ENCODE measurements at places on chromosomes 7 and 10.

DNA sequence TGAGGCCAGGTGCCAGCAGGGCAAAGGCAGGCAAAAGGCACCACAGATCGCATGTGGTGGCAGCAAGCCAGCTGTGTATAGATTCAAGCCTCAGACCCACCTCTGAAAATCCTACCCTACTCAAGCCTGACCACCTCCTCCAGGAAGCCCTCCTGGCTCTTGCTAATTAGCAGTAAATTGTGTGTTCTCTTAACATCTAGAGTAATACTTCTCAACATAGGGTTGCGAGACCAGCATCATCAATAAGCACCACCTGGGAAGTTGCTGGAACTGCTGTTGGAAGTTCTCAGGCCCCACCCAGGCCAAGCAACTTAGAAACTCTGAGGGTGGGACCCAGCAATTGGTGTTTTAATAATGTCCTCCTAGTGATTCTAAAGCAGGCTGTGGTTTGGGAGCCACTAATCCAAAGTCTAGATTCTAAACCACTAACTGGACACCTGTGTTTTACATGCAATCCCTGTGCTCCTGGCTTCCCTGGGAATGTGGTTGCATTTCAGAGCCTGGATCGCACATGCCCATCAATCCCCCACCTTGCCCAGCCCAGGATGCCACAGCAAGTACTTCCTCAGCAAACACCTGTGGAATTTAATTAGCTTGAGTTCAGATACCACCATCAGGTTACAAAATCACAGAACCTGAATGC lies 46.2 kb downstream of the KCNMA1 start:
- no peak for DNase-seq

DNA sequence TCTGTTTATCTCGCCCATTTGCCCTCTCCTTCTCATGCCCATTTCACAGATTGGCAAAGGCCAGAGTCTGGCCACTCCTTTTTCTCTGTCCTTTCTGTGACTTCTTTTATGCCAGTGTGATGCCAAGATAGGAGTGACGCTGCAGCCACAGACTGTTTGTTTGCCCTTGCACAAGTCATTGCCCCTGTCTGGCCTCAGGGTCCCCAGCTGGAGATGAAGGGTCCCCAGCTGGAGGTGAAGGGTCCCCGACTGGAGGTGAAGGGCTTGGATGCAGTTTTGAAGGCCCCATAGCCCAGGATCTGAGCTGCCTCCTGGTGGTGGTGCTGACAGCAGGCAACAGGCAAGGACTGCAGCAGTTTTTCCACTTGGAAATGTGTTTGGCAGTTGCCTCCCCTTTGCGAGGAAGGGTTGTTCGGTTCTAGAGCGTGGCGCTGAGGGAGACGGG lies 50.8 kb upstream of the SLC29A3 start:
- no peak for DNase-seq

GRCh38 chr10:29273478-29273877 lies 15.4 kb upstream of the LYZL1 start:
- DNase-seq: no peak

DNA sequence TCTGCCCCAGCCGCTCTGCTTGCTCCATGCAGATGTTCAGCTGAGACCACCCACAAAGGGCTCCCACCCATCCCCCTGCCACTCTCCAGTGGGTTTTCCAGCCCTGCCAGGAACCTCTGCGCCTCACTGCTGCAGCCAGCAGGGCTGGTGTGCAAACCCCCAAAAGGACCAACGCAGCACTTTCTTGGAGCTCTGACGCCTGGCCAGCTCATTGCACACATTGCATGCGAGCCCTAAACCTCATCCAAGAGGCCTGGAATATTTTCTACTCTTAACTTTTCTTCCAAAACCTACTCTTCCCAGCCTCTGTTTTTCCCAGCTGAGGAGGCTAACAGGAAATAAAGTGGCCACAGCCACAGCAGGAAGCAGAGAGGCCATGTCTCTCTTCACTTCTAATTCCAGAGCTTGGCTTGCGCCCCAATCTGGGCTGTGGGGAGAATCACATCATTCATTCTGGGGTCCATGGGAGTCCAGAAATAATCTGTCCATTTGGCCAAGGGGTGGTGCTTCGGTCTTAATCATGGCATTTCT lies 4.6 kb upstream of the FAM170B start:
- no peak for DNase-seq

DNA sequence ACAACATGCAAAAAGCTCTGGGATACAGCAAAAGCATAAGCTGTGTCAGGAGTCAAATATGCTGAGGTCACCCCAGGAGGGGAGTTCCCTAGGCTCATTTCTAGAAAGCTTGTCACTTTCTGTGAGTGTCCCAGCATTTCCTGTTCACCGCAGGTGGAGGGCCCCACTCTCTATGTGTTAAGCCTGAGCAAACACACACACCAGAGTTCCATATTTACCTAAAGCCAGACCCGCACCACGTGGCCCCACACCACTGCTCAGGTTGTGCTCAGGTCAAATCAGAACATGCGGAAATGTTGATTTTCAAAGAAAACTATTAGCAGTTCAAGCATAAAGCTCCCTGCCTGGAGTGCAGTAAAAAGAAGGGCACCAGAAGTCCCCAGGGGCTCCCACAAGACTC lies 259.6 kb upstream of the PPP2R2D start:
- DNase-seq: no peak

- DNase-seq: peak; percentile 48
Observed at GRCh38 chr7:30548845-30549244, 44.2 kb upstream of the GGCT start.

GRCh38 chr10:126889421-126889820 lies 15.8 kb upstream of the DOCK1 start:
- DNase-seq: no peak

- no peak for DNase-seq
Observed at GRCh38 chr7:74082770-74083116, 861 bp upstream of the LIMK1 start.

DNA sequence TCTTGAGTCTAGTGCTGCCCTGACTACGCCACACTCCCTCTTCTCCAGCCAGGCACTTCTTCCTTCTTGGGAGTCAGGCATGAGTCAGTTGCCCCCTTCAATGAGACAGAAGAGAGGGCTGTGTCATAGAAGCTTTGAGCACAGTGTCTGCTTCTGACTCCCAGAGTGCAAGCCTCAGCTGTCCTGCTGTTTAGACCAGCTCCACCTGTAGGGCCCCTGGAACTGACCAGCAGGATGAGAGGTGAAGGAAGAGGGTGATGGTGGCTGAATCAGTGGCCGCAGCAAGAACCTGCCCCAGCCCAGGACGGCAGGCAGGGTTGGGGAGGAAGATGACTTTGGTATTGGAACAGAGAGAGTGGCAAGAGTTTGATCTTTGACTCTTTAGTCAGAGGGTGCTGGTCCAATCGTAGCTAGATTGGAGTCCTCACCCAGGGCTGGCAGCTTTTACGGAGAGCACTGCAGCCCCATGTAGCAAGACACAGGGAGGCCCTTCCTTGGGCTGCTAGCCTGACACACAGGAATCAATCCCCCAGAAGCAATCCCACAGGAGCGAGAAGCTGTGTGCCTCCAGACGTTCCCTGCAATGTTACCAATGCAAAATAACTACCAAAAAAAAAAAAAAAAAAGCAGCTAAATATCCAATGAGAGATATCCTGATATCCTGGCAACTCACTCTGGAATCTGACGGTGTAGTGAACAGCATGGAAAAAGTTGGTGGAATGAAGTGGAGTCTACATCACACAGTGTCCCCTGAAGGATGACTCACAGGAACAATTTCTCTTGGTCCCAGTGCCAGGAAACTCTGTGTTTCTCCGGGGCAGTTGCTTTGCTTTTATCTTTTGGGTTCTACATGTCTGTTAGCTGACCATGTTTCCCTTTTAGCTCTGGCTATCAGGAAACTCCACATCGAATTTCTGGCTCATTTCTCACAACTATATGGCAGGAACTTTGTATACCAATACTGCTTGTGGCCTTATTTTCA lies 6.9 kb downstream of the C10orf62 start:
- DNase-seq: no peak

GRCh38 chr10:12583891-12584595 lies 234.7 kb downstream of the CAMK1D start:
- no peak for DNase-seq

GRCh38 chr7:122140918-122141317 lies 3.1 kb downstream of the AASS start:
- no peak for DNase-seq

- DNase-seq: no peak
Observed at GRCh38 chr7:144063710-144064109, 5.9 kb upstream of the OR2A25 start.

GRCh38 chr10:122267849-122268737 lies 3.0 kb upstream of the BTBD16 start:
- DNase-seq: peak; percentile 66

DNA sequence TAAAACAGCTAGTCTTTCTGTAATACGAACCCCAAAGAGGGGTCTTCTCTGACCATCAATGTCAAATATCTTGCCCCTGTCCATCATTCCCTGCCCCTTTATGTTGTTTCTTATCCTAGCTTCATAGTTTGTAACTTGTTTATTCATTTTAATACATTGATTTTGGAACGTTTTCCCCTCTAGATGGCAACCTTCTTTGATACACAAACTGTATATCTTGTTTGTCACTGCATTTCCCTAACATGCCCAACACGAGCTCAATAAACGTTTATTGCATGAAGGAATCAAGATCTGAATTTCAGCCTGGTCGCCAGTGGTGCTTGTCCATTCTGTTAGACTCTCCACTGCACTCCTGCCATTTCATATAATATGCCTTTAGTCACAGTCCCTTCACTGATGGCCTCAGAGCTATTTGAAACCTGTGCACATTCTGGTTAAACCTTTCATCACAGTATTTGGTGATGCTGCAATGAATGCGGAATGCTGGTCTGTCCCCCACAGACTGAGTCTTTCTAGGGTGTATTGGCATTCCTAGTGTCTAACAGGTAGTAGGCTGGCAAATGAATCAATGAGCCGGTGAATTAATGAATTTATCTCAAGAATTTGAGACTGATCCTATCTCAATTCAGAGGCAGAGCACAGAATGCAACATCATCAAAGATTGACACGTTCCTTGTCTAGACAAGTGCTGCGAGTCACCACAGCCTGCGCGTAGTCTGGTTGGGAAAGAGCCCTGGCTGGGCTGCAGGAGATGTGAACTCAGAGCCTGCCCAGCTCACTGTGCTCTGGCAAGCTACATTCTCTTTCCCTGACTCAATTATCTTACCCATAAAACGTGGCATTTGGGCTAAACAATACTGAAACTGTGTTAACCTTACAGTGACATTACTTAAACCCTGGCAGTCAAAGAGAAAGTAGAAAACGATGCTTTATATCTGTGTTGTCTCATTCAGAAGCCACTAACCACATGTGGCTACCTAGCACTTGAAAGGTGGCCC lies 55.2 kb upstream of the FRMD4A start:
- no peak for DNase-seq

DNA sequence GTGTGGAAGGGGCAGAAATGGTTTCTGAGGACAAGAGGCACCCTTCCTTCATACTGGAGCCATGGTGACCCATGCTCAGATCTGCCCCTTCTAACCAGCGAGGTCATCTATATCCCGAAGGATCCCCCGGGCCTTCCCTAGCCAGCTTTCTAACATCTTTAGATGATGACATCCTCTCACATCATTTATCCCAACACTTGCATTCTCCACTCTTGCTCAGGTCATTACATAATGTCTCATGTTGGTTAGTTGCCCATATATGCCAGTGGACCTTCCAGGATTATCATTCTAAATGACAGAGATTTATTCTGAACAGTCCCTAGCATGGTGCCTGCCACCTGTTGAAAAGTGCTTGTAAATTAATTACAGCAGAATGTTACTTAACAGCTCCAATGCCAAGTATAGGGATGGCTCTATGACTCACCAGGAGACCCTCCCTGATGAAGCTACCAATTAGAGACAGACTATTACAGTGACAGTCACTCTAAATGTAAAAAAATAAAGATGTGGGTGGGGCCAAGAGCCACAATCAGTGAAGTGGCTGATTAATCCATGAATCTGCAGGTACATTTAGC lies 22.6 kb upstream of the ABLIM1 start:
- DNase-seq: no peak

DNA sequence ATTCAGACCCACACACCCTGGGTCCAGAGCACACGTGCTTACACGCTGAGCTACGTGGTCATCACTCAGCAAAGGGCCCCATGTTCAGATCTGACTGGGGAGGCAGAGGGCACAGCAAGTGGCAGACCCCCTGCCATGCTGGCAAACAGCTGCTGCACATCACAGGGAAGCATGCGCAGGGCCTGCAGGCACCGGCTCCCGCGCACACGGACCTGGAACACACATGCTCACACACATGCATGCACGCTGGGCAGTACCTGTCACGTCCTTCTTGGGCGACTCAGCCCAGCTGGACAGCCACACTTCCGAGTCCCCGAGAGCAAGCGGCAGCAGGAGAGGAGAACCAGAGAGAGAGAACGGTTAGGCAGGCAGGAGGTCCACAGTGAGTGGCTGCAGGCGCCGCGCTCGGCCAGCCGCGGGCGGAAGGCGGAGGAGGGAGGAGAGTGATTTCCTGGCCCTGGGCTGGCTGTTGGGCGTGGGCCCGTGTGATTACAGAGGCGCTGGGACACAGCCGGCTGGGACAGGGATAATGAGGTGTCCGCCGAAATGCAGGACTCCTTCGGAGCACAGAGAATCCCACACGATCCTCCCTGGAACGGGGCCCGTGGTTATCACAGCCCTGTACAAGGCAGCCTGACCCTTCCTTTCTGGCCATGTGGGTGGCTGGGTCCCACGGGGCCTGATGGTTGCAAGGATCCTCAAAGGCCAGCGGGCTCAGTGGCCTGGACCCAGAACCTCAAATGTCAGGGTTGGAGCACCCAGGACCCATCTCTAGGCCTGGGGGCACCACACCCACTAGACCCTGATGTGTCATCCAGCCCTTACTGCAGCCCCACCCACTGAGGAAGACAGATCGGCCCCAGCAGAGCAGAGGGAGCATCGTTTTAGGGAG lies 175.1 kb downstream of the NEURL1 start:
- no peak for DNase-seq

DNA sequence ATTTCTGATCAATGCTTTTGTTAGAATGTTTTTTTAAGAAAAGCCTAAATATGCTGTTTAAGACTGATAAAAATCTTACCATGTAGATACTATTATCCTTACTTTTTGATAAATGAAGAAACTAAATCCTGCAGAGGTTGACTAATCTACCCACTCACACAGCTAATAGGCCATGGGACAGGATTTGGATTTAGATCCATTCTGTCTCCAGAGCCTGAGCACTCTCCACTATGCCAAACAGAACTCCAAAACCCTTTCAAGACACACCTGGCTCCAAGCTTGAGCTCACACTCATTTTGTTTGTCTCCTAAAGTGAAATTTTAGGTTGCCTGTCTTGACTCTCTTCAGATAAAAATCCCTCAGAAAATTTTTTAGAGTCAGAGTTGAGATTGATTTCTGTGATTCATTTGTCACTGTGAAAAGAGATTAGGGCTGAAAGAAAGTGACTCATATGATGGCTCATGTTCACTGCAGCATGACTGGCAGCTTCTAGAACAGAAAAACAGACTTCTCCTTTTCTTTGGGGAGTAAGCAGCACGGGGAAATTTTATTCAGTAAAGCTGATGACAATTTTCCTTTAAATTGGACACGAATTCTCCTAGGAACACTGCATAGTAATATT lies 132.3 kb upstream of the POT1 start:
- DNase-seq: no peak
